Common myeloid progenitor, CD34-positive (primary cell): ENCODE measurements at places on chromosomes 16 and 17.

GRCh38 chr17:56319531-56319930 is 166.3 kb downstream of the ANKFN1 start:
- peak; percentile 81 for DNase-seq

DNA sequence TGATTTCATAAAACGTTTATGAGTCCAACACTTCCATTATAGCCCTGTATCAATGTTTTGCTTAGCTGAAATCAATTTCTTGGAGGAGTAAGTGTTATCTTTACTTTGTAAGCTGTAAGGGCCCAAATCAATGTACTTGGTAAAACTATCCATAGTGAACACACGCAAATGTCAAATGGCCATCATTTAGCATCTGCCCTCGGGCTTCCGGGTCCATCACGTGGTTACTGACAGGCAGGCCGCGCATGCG is 687 bp upstream of the NARF start:
- no peak for DNase-seq

- DNase-seq = no peak
Observed at GRCh38 chr17:72222661-72223380, 102.0 kb downstream of the SOX9 start.

GRCh38 chr16:72443809-72444208 is 271.9 kb upstream of the PMFBP1 start:
- DNase-seq = no peak

- DNase-seq = peak; percentile 52
Observed at GRCh38 chr17:2782055-2782454, 14.2 kb upstream of the RAP1GAP2 start.

DNA sequence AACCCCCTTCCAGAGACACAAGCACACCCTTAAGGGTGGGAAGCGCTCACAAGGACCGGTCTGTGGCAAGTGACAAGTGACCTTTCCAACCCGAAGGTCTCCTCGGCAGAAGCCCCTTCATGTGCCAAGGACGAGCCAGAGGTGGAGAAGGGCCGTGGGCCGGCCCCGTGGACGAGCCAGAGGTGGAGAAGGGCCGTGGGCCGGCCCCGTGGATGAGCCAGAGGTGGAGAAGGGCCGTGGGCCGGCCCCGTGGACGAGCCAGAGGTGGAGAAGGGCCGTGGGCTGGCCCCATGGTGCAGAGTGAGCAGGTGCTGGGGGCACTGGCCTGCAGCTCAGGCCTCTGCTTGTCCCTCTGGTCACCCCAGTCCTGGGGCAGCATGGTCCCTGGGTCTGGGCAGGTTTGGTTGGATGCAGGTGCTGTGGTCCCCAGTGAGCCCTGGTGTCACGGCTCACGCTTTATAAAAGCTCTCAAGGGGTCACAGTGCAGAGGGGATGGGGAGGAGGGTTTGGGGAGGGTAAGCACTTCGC is 45.6 kb downstream of the CBFA2T3 start:
- no peak for DNase-seq

- DNase-seq = peak; percentile 33
Observed at GRCh38 chr16:15885560-15886001, 2.8 kb downstream of the CEP20 start.

DNA sequence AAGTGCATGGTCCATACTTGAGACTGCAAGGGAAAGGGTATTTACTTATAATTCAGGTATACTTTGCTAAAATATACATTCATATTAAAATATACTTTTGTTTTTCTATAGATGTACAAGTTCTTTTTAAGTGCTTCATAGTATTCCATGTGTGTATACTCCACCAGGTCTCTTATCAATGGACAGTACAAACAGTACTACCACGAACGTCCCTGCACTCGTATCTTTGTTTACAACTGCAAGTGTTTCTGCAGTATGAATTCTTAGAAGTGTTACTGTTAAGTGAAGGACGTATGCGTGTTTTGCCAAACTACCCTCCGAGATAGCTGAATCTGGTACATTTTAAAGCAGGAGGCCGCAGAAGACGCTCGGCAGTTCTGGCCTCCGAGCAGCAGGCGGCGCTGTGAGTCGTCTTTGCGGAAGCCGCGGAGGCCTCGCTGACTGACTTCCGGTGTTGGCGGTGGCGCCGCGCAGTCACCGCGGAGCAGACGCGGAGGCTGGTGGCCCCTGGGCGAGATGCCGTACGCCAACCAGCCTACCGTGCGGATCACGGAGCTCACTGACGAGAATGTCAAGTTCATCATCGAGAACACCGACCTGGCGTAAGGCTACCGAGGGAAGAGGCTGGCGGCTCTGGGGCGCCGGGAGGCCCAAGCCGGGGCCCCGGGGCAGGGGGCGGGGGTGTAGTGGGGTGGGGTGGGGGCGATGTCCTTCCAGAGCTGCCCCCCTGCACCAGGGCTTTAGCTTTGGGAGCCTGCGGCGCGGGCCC is at the start of gene POLR2C:
TSS of gene POLR2C (plus strand) at position 471 of the 769 bp plus-strand sequence. CDS start at position 517, 46 bp downstream.
- peak; percentile 96 for DNase-seq

DNA sequence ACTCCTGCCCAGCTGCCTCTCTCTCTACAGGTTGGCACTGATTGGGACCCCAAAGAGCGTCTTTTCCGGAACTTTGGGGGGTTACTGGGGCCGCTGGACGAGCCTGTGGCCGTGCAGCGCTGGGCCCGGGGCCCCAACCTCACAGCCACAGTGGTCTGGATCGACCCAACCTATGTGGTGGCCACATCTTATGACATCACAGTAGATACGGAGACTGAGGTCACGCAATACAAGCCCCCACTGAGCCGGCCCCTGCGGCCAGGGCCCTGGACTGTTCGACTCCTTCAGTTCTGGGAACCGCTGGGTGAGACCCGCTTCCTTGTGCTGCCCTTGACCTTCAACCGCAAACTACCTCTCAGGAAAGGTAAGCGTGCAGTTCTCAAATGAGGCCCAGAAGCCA is 12.3 kb downstream of the XYLT2 start:
- no peak for DNase-seq

GRCh38 chr16:47565454-47565853 is 104.3 kb downstream of the PHKB start:
- DNase-seq = peak; percentile 8

DNA sequence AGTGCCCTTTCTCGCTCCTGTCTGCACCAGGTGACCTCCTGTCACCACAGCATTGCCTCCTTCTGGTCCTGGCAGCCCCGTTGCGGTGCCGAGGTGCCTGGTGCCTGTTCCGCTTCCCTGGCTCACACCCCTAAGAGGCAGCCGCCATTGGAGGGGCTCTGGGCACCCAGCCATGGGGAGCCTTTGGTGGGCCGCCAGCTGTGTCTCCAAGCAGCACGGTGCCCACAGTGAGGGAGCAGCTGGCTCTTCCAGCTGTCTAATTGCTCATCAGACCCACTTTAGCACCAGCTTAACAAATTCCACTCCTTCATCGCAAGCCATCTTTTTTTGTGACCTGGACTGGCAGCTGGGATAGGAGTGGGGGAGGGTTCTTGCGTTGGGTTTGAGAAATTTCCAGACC is 276.1 kb downstream of the SNX29 start:
- DNase-seq = no peak

DNA sequence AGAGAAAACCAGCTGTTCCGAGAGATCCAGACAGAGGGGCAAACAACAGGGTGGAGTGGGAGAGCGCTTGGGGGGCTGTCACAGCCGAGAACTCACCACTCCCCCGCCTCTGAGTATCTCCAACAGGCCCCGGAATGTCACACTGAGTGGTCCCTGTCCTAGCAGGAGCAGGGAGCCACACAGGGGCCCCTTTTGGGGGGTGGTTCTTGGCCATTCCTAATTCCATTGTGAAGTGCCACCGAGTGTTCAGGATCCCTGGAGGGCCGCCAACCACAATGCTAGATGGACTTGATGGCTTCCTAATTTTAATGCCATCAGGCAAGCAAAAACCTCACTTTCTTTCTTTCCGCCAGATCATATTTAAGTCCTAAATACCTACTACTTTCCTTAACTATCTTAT is 16.8 kb downstream of the ABCA3 start:
- DNase-seq = no peak

- no peak for DNase-seq
Observed at GRCh38 chr16:16108759-16109158, 114.5 kb downstream of the ABCC6 start.

- DNase-seq = peak; percentile 88
Observed at GRCh38 chr17:64073771-64074703, 53.6 kb upstream of the ICAM2 start.

DNA sequence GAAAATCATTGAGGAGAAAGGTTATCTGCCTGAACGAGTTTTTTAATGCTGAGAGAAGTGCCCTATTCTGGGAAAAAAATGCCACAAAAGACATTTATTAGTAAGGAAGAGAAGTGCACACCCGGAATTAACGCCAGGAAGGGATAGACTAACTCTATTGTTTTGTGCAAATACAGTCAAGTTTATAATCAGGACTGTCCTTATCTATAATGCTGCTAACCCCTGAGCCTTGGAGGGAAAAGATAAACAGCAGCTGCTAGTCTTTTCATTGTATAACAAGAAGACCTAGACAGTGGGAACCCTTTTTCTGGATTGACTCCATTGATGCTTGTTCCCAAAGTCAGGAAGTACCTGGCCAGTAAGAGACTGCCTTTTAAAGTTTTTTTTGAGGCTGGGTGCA is 26.5 kb downstream of the BCAS3 start:
- no peak for DNase-seq

GRCh38 chr17:81050645-81051625 is 16.0 kb downstream of the BAIAP2 start:
- no peak for DNase-seq

- no peak for DNase-seq
Observed at GRCh38 chr16:88649924-88650748, 717 bp downstream of the CYBA start.

- no peak for DNase-seq
Observed at GRCh38 chr17:56974055-56974454, 3.9 kb upstream of the SCPEP1 start.

DNA sequence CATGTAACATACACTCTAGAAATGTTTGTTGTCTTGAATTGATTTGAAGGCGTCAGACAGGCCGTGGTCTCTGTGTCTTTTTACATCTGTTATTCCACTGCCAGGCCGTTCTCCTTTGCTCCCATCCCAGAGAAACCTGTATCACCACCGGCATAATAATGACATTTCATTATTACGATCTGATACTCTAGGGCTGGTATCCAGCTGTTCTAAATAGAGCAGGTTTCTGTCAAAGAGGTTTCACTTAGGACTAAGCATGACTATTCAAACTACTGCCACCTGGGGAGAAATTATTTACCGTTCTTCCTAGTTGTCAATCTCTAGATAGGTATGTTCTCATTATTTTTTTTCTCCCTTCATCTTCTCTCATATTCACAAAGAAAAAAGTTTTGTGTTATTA is 1016.2 kb upstream of the EEF2KMT start:
- no peak for DNase-seq

DNA sequence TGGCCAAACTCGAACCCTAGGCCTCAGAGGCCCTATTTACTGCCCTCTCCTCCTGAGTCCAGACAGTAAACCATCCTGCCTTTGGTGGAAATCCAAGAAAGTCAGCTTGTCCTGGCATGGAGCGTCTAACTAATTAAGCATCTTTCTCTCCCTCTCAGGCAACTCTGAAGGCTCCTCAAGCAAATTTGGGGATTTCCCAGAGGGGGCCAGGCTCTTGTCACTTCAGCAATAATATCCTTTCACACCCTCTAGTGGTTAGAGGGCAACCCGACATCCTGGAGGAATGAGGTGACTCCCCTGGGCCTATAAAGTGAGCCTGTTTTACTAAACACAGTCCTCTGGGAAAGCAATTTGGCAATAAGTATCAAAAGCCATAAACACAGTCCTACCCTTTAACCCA is 60.4 kb downstream of the NOG start:
- DNase-seq = peak; percentile 81

- no peak for DNase-seq
Observed at GRCh38 chr17:72518753-72519597, 398.2 kb downstream of the SOX9 start.

DNA sequence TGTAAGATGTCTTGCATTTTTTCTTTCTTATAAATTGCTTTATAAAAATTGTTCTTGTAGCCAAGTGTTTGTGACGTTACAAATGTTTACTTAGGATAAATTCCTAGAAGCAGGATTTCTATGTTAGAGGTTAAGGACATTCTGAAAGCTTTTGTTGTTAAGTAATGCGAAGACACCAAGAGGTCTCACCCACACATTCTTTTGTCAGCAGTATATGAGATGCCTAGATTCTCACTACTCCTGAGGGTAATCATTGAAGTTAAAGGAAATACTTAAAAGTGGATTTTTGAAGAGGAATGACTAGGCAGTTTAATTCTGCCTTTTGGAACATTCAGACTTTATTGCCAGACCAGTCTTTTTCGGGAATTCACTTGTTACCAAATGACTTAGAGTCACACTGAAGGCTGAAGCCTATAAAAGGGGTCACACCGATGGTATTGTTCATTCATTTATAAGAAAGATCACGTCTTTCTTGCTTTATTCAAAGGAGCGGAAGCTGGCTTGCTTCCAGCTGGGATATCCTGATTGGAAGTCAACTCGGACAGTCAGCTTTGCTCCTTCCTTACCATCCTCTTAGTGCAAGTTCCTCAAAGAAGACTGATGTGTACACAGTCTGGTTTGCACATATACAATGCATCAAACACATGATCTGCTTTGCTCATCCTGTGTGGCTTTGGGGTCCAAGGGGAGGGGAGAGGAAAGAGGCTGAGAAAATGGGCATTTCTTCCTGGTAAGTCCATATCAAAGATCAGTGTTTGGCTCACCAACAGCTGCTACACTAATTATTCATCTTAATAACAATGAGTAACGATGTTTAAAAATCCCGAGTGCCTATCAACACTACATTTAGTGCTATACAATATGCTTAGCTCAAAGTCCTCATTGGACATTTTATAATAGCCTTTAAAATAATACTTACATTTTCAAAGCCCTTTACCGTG is 160.0 kb downstream of the MAP2K6 start:
- DNase-seq = no peak

DNA sequence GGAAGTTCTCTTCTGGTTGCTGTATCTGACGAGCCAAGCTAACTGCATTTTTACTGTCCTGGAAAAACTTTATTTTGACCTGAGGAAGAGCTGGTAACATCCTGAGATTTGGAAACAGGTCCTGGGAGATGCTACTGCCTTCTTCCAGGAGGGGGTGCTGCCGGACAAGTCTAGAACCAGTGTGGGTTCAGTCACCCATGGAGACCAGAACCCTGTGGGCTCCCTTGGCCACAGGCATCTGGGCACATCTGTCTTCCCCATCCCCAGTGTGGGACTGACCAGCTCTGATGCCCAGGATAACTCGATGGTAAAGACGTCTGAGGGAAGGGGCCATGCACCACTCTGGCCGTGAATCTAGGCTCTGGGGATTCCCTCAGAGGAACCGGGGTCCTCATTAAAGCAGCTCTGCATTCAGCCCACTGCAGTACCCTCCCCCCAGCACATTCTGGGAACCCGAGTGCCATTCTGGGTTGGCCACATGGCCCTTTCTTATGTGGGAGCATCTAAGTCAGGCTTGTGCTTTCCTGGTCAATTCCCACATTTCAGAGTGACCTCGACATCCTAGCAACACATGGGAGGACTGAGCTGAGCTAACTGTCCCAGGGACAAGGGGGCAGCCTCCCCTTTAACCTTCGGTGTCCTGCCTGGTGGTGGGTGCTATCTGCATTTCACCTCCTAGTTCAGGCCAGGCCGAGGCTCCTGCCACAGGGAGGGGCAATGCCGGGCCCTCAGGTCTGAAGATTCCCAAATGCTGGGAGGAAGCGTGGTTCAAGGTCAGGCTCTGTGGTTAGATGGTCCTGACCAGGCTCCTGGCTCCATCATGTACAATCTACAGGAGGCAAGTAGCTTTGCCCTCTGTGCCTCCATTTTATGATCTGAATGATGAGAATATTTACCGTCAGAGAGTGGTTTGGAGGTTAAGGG is 6.4 kb downstream of the C16orf86 start:
- peak; percentile 70 for DNase-seq
